ENCODE measurements at places on chromosomes 1 and 21.

DNA sequence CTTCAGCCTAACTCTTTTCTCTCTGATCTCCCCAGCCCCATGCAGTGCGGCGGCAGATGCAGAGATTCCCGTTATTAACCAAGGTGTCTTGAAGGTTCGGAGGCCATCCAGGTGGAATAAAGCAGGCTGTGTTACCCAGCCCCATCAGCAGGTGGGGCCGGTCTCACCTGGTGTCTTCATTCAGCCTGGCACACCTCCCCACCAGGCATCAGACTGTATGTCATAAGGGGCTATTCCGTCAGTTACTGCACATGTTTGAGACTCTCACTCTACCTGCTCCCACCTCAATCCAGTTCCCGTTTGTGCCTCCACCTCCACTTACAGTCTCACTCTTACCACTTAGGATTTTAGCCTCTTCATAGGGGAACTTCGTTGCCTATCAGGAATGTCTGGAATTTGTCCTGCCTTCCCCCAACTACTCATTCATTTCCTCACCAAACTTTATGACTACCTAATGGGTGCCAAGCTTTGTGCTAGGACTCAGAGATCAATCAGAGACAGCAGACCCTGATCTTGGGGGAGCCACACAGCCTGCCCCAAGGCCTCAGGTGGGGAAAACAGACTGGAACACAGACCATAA lies 170.2 kb downstream of the PLPP3 start:
- no peak for DNase-seq

GRCh38 chr1:50332941-50333594 lies 90.2 kb downstream of the DMRTA2 start:
- DNase-seq, result peak; percentile 88

DNA sequence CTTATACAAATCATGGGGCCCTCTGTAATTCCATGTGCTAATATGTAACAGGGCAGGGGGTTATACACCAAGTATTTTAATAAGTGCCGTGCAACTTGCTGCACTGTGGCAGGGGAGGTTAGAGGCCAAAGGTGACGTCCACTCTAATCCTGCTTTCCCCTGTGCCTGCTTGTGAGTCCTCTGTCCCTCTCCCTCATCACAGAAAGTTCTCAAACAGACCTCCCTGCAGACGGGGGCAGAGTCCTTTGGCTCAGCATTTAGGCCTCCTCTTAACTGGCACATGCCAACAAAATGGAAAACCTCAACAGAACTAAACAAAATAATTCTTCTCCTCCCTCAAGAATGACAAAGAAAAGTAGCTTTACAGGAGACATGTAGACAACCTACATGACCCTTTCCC lies 2.9 kb downstream of the RXRG start:
- DNase-seq, result no peak

- no peak for DNase-seq
Measured at GRCh38 chr1:42963378-42964043, 4.8 kb upstream of the SLC2A1 start.

DNA sequence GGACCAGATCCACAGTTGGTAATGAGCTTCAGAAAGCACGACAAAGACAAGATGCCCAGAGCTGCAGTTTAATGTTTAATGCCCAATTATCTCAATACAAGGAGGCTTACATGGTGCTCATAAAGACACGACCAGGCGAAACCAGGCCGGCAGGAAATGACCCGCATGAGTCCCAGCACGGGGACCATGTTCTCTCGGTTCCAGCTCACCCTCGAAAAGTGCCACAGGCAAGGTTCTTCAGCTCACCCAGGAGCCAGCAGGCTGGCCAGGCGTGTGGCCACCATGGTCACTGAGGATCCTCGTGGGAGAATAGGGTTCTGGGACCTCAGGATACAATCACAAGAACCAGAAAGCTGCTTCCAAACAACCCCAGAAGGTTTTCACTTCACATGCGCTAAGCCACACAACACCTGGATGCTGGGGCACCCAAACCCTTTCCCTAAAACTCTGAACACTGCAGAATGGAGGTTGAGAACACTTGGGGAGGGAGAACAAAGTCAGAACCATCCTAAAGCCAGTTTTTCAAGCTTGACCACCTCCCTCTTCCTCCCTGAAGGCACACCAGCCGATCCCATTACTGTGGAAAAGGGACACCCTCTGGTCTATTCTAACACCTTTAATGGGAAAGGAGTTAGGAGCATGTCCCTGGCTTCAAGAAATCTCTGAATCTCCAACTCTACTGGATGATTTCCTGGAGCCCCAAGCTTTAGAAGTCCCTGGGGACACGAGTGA lies 22.6 kb upstream of the ASAP3 start:
- no peak for DNase-seq

GRCh38 chr1:59266927-59267293 lies 30.0 kb upstream of the FGGY start:
- no peak for DNase-seq
